ENCODE measurements at places on chromosomes 7 and 10.

GRCh38 chr10:11298116-11298515 is 280.4 kb downstream of the CELF2 start:
- DNase-seq: no peak

- peak; percentile 39 for DNase-seq
Measured at GRCh38 chr10:110893559-110894179, 21.9 kb downstream of the PDCD4 start.

DNA sequence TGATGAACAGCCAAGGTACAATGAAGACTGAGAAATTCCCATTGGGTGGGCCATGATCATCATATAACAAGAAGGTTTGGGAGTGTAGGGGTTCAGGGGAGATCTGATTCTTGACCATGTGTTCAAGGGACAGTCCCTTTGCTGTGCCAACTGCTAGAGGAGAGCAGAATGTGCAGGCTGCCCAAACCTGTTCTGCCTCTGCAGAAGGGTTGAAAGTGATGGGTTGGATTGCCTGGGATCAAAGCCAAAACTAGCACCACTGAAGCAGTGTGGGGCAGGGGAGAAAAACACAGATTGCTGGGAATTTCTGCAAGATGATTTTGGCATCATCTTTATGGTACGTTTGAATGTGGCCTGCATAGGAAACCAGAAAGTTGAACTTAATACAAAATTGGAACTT is 303.9 kb downstream of the OTUD1 start:
- no peak for DNase-seq

DNA sequence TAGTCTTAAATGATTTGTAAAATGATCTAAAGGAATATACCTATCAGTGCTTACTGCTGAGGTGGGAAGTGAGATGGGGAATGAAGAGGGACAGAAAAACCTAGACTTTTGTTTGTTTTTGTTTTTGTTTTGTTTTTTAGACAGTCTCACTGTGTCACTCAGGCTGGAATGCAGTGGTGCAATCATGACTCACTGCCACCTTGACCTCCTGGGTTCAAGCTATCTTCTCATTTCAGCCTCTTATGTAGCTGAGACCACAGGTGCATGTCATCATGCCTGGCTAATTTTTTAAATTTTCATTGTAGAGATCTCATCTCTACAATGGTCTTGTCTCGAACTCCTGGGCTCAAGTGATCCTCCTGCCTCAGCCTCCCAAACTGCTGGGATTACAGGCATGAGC is 116.4 kb upstream of the SEM1 start:
- DNase-seq: no peak

- DNase-seq: no peak
Measured at GRCh38 chr10:132009575-132009974, 27.9 kb upstream of the BNIP3 start.

DNA sequence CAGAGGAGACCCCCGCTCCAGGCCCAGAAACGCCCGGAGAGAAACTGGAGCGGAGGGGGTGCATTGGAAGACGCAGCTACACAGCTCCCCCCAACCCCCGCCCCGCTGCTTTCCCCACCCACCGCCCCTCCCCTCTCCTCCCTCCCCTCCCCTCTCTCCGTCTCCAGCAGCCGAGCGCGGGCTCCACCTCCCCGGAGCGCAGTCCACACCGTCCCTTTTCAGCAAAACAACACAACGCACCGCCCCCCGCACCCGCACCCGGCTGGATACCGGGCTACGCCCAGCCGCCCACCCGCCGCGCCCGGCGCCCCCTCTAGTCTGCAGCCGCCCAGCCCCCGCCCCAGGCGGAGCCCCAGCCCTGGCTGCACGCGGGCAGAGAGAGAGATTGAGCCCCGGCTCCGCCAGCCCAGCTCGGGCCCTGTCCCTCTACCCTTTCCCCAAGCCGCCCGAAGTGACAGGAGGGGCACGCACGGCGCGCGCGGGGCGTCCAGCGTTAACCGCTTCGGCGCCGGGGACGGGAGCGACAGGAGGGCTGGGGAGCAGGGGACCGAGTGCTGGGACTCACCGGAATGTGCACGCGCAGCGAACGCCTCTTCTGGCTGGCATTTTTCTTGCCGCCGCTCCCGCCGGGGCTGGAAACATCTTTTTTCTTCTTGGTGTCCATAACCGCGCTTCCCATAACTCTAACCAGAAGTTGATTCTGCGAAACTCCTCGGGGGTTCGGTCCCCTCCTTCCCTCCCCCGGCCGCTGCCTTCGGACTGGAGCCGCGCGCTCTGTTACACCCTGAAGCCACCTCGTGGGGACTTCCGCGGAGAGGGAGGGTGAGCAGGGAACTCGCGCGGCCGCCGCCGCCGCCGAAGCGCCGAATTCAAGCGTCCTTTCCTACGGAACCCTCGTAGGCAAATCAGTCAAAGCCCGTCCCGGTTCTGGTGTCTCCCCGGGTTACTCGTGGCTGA is 695 bp downstream of the PRKAG2 start:
- peak; percentile 39 for DNase-seq

DNA sequence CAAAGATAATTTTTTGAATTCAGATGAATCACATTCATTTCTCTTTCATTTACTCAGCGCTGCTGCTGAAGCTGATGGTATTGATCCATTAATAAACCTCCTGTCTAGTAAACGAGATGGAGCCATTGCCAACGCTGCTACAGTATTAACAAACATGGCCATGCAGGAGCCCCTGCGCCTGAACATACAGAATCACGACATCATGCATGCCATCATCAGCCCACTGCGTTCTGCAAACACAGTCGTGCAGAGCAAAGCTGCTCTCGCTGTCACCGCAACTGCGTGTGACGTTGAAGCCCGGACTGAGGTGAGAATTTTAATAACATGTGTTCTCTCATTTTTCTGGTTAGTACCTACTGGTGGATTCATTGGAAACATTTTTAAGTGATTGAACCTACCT is 70.2 kb downstream of the ARMC3 start:
- no peak for DNase-seq

DNA sequence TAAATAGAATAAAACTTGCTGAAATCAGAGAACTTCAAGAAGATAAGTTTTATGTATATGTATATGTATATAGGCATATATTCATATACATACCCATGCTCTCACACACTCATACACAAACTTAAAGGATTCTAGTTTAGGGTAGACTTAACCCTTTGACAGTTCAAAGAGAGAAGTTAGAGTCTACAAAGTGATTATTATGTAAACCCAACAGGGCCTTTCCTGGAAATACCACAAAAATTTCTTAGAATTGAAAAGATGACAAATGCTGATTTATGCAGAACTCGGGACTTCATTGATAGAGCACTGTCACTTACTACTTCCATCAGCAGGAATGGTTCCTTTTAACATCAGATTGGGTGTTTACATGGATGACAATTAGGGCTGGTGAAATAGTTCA is 763.5 kb downstream of the AUTS2 start:
- DNase-seq: no peak

DNA sequence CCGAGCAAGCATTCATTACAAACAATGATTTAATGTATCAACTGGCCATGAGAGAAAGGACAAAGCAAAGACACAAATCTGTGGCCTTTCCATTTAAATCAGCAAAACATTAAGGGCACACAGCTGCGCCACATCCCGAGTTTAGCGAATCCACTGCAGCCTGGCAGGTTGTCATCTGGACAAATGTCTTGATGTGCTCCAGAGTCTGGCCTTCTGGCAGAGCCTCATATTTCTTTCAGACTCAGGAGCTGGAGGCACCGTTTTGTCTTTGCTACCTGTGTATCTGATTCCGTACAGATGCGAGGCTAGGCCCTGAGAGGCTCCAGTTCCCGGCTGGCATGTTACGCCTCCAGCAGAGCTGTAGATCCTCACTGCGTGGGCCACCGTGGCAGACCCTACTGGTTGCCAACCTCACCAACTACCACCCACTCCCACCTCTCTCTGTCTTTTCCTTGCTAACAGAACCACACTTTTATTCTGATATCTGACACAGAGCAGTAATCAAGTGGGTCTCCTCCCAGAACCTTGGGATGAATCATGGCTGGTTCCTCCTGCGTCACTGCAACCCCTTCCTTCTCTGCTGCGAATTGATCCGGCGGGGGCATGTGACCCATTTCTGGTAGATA is 40.9 kb upstream of the EFCAB10 start:
- no peak for DNase-seq

DNA sequence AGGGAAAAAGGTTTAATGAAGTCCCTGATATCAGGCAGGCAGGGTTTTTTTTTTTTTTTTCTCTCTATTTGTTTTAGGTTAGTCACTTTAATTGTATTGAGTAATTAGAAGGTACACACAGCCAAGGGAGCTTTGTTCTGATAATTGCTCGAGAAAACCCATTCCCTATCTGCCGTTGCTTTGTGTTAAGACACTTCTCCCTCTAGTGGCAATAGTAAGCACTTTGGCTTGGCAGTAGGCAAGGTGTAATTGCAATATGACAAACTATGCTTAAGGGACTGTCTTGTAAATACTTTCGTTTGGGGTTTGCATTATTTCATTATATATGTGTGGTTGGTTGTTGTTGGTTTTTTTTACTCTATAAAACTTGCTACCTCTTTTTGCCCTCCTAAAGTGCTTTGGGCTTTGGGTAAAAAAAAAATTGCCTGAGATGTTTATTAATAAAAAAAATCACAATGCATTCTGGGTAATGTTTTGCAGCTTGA is 113.4 kb downstream of the BTRC start:
- peak; percentile 72 for DNase-seq

GRCh38 chr7:44050121-44050914 is 5.8 kb downstream of the DBNL start:
- no peak for DNase-seq

DNA sequence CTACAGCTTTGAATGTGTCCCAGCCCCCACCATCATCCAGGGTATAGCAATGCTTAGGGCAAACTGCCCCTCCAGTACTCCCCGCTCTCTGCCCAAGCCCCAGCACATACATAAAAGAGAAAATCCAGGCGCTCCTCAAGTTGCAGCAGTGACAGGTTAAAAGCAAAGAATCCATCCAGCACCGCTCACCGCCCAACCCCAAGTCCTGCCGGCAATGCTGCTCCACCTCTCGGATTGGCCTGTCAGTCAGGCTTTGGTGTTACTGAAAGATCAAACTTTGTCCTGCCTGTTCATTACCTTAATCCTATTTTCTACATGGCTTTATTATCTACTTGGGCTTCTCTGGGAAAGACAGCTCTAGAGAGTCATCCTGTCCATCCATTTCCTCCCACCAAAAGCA is 31.9 kb downstream of the DPCD start:
- no peak for DNase-seq

GRCh38 chr10:64191286-64191685 is 670.1 kb downstream of the REEP3 start:
- no peak for DNase-seq

DNA sequence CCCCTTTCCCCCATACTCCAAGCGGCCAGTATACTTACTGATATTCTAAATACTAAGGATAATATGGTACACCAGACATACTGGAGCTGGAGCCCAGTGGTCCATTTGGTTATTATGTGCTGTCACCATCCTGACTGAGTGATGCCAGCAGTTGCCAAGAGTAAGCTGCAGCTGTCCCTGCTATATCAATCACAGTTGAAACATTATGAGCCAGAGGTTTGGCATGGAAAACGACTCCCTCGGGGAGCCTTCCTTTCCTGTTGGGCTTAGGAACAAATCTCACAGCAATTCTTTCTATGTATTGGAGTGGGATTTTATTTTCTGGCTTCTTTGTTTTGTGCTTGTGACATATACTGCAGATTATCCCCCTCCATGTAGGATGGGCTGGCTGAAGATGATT is 32.6 kb downstream of the STRIP2 start:
- DNase-seq: no peak

DNA sequence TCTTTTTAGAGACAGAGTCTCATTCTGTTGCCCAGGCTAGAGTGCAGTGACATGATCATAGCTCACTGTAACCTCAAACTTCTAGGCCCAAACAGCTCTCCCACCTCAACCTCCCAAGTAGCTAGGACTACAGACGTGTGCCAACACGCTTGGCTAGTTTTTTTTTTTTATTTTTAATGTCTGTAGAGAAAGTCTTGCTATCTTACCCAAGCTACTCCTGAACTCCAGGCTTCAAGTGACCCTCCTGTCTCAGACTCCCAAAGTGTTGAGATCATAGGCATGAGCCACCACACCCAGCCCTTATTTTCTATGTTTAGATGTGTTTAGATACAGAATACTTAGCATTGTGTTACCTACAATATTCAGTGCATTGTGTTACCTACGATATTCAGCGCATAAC is 46.4 kb downstream of the KMT2E start:
- DNase-seq: no peak

- no peak for DNase-seq
Measured at GRCh38 chr7:92924800-92925199, 88.4 kb upstream of the CDK6 start.

GRCh38 chr7:150973571-150974451 is 4.3 kb downstream of the KCNH2 start:
- no peak for DNase-seq

DNA sequence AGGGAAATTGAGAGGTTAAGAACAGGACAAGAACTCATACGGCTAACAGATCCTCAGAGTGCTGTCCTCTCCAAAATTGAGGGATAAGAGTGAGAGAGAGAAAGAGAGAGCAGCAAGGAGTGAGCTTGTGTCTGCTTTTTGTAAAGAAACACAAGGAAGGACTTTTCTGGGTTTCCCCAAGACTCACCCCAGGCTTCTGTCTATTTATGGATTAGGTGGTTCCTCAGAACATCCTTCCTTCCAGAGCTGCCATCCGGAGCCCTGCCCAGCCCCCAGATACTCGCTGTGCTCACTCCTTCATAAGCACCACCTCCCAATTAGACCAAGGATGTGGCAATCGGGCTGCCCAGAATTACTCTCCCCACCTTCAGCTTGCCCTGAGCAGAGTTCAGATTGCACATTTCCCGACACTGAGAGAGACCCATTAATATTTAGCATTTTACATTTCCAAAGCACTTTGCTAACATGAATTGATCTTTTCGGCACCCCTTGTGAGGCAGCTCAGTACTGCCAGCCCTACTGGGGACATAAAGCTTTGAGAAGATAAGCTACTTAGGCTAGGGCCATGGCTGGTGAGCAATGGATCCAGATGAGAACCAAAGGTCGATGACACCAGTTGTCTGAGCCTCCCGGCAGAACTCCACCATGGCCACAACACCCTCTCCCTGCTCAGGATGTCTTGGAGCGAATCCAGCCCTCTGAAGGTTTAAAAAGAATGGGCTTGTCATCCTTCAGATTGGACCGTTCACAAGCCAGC is 19.2 kb upstream of the R3HCC1L start:
- no peak for DNase-seq

DNA sequence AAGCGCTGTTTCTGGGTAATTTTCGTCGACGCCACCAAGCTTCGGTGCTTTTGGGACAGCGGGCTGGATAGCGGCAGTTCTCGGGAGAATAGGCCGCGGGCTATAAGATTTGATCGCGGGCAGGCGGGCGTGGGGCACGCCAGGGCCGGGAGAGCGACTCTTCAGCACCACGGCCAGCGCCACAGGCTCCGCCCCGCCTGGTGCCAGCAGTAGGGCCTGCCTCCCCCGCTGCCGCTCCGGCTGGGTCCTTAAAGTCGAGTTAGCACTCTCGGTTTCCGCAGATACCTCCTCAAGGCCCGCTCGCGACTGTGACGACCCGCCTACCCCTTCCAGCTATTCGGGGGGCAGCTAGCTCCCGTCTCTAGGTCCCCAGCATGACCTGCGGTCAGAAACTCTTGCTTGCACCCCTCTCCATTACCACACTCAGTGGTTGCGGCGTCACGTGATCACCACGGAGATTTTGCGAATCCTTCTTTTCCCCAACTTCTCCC is 9.4 kb downstream of the NXPH1 start:
- no peak for DNase-seq

Data from Jurkat, Clone E6-1 (cell line).